ENCODE measurements at places on chromosomes 7 and 10.

DNA sequence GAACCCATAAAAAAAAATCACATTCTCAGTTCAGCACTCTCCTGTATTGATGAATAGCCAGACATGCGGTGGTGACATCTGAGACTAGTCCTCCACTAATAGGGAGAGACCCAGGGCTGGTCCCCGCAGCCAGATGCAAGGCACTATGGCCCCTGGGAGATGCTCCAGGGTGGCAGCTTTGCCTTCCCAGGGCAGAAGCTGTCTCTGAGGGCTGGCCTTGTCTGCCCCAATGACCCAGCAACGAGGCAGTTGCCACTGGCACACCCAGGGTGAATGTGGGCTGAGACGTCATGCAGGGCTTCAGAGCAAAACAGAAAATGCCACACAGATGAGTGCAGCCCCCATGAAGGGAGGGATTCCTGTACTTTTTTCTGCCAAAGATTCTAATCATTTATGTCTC, 50.1 kb upstream of the GDF10 start:
- DNase-seq, result no peak

DNA sequence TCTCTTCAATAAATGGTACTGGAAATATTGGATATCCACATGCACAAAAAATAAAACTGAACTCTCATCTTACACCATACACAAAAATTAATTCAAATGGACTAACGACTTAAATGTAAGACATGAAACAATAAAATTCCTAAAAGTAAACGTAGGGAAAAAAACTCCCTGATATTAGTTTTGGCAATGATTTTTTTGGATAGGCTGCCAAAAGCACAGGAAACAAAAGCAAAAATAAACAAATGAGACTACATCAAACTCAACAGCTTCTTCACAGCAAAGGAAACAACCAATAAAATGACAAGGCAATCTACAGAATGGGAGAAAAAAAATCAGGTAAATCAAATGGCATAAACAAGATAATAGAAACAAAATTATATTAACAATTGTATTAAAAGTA, 65.7 kb downstream of the ORC5 start:
- DNase-seq, result no peak

DNA sequence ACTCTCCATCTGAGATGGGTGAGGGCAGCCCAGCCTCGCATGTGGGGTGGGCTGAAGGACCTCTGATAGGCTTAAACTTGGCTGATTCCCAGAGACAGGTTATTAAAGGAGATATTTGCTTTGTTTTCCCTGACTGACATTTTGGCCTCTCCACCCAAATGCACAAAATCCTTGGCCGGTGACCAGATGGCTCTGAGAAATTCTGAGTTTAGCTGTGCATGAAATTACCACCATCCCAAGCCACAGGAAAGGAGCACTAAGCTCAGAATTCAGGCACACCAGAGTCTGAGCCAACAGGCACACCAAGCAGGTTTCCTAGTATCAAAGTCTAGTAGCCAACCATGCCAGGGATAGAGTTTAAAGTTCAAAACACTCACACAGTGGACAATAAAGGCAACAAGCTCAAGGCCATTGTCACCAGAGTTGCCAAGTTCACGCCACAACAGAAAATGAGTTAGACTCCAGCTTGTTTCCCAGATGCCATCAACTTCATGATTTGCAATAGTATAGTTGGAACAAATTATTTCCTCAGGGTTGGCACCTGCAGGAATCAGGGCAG, 387.6 kb downstream of the KCNMA1 start:
- DNase-seq, result no peak

GRCh38 chr7:115033917-115034459, 112.1 kb downstream of the MDFIC start:
- no peak for DNase-seq

DNA sequence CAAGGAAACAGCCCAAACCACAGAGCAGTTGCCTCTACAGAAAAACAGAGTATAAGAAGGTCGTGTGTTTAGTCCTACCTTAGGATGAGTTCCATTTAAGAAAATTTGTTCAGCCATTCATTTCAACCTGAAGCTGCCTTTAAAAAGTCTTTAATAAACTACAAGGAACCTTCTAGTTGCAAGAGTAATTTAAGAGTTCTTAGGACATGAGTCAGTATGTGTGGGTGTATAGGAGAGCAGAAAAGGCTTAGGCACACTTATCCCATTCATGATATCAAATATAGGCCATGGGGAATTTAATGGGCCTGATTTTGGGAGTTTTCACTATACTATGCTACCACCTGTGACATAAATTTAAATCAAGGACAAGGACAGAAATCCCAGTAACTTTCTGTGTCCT, 496.8 kb downstream of the TFEC start:
- DNase-seq, result no peak

DNA sequence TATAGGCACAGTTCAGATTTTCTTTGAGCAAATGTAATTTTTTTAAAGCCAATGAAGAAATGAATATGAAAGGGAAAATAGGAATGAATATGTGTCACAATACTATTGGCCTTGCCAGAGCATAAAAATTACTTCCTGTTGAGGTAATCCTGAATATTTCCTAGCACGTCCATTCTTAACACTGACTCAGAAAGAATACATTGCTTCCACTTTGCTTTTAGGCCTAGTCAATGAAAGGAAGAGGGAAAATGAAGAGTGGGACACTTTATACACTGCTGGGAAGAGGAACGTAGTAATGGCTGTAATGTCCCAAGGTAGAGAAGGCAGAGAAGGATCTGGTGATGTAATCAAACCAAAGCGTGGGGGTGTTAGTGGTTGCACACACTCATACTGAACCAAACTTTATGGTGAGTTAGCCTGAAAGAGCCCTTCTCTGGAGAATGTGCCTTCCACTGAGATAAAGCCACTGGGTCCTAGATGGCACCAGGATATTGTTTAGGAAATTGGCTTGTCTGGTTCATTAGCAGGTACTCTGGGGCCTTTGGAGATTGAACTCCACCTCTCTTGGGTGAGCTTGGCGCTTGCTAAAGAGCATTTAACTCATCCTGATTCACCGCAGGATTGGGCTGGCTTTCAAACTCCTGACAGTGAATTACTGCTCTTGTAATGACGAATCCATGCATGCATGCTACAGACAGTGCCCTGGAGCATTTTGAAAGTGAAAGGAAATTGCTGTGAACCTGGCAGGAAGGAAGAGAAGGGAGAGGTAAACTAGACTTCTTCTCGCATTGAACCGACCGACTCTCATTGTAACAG, 254.9 kb downstream of the KIAA1217 start:
- no peak for DNase-seq

DNA sequence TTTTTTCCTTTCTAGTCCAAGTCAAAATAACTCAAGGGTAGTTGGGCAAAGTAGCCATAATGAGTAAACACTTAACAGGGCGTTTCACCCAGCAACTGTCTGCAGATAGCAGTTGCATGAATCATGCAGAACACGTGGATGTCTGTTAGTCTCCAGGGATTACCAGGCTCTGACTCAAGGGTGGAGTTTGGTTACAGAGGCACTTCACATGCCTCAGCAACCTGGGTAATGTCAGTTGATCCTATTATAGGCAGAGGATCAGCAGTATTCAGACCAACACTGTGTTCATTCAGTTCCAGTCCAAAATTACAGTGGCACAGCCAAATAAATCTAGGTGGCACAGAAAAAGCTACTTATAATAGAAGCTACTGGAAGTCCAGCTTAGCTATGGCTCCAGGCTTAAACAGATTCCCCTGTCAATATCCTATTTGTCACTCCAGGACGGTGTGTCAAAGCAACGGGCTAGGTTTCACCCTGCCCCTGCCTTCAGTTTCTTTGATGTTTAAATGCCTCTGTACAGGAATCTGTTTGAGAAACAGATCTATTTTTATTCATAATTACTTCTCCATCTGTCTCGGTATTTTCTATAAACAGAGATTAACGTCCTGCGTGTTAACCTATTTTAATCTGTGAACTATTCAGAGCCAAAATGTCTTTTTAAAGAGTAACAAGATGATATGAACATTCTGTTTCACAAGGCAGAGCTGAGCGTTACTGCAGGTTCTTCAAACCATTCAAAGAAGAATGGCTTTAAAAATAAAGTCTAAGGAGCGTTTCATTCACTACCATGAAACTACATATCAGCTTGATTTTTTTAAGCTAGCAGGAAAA, 162.6 kb upstream of the AKR1E2 start:
- no peak for DNase-seq

DNA sequence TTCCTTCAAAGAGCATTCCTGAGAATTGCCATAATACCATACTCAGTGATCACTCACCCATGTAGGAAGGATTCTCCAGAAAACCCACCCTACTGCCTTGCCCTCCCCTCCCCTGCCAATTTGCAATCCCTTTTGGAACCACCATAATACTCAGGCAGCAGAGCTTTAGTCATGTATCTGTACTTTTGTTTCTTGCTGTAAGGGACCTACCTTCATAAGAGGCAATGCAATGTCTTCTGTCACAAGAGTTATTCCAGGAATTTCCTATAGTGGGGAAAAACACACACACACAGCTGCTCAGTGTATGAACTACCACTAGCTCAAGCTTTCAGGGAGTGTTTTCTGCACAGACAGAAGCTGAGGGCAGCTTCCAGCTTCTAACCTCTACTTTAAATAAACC, 67.0 kb downstream of the GSAP start:
- DNase-seq, result no peak

DNA sequence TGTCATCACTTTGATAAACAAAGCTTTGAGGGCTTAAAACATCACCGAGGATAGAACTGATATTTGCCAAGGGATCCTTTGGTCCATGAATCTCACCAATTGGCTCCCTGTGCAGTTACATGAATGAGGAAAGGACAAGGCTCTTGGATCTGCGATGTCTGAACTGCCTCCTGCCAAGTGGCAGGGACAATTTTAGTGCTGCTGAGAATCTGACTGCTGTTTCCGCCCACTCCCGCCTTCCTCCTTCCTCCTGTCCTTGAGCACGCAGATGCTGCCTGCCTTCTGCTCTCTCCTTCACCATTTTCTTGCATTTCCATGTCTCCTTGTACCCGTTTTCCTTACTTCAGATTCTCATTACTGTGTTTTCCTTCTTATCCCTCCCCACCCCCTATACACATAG, 26.8 kb upstream of the ITPRID1 start:
- no peak for DNase-seq

GRCh38 chr7:121936951-121937623, 64.1 kb downstream of the PTPRZ1 start:
- no peak for DNase-seq

GRCh38 chr10:80176526-80176925, 28.8 kb downstream of the ANXA11 start:
- no peak for DNase-seq

DNA sequence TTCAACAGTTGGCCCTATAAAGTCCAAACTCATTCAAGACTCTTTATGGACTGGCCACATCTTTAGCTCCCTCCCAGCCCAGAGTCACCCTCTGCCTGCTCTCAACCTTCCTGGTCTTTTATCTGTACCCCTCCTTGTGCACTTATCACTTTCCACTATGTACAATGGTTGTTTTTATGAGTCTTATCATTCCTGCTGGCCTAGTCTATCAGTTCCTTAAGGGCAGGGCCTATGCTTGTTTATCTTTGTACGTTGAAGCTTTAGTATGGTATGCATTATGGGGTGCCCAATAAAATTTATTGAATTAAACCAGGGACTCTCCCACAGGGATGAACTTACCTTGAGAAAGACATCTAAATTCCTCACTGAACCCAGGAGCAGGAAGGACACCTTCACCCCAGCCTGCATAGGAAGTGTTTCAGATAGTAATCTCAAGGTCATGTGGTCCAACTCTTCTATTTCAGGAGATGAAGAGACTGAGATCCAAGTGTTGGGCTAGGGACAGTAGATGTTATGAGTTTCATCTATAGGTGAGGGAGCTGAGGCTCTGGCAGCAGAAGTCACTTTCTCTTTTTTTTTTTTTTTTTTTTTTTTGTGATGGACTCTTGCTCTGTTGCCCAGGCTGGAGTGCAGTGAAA, 13.3 kb upstream of the PDCD4 start:
- no peak for DNase-seq

- DNase-seq, result no peak
Measured at GRCh38 chr7:114414156-114415063, at the start of gene FOXP2. FOXP2 (plus strand) TSS chr7:114414815; CDS start chr7:114426512, 11,697 bp downstream.

DNA sequence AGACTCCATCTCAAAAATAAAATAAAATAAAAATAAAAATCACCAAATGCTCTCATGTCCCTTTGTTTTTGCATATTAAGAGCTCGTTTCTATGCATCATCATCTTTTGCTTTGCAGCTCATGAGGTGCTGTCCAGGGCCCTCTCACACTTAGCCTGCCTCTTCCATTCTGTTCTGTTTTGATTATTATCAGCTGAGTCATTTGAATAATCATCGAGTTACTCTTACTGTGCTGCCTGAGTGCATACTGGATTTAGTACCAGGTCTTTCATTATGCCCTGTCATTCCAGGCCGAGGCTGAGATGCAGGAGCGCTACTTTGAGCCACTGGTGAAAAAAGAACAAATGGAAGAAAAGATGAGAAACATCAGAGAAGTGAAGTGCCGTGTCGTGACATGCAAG, 33.0 kb downstream of the UCMA start:
- DNase-seq, result no peak

DNA sequence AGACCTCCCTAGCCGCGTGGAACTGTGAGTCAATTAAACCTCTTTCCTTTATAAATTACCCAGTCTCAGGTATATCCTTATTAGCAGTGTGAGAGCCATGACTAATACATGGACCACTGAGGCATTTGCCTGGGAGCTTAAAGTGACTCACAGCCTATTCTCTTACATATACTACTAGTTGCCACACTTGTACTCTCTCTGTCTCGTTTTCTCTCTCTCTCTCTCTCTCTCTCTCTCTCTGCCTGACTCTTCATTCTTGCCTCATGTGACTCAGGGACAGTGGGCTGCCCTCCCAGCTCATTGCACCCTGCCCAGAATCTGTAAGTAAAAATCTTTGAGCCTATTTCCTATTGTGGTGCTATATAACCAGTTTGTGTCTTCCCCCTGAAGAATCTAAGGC, 238.5 kb upstream of the MAGI2 start:
- DNase-seq, result no peak

DNA sequence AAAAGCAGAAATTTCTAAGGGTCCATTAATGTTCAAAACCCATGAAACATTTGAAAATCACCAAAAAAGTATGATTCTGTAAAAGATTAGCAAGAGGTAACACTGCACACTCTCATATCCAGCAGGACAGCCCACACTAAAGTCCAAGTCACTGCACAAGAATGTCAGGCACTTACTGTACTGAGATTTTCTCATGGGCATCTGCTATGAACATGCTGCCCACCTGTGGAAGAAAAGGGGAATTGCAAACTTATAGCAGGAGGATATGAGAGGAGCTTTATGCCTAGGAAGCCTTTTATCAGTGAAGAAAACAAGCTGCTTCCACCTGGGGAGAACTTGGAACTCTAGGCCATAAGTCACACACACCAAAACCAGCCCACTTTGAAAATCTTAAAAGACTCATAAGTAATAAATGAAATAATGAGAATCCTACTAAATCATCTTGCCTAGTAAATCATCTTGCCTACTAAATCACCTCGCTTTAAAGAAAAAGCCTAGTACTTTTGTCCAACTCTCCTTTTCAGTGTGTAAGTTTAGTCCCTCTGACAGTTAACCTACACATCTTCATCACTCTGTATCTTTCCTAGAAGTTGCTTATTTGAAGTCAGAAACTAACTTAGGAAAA, 46.1 kb downstream of the ARMH3 start:
- DNase-seq, result no peak

GRCh38 chr10:30459283-30459682, 25.3 kb downstream of the MAP3K8 start:
- no peak for DNase-seq

All from activated T-cell treated with anti-CD3 and anti-CD28 coated beads, Interleukin-2, amount 50 U/mL, for 1 hour (primary cell).